AG20443 (cell line): ENCODE measurements at places on chromosomes 16 and 17.

DNA sequence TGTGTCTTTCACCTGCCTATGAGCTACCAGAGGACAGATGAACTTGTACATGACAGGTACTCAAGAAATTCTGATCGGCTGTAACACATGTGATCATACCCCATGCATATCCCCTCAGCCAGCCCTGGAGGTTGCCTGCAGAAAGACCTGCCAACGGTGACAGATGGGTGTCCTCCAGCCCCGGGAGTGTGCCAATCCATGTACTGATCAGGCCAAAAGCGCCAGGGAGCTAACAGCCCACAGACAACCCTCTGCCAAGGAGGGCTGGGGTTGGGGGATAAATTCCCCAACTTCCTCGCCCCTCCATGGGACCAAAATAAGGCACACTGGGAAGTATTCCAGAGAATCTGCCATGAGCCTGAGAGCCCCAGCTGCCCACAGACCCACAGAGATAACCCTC lies 189.4 kb downstream of the CCT6B start:
- no peak for DNase-seq

DNA sequence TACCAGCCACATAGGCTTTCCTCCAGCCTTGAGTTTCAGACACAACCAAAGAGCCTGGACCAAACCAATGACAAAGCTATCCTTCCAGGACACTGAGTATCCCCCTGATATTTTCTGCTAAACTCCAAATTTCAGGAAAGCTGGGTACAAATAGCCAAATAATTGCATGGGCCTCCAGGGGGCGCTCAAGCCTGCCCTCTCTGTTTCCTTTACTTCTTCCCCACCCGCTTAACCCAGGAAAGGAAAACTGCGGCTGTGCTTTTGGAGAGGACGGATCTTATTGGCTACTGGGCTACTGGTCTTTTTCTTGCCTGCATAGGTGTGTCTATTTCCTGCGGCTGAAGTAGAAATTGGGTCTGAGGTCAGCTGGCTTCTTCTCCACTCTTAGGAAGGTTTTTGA lies 30.1 kb downstream of the GNGT2 start:
- peak; percentile 83 for DNase-seq

DNA sequence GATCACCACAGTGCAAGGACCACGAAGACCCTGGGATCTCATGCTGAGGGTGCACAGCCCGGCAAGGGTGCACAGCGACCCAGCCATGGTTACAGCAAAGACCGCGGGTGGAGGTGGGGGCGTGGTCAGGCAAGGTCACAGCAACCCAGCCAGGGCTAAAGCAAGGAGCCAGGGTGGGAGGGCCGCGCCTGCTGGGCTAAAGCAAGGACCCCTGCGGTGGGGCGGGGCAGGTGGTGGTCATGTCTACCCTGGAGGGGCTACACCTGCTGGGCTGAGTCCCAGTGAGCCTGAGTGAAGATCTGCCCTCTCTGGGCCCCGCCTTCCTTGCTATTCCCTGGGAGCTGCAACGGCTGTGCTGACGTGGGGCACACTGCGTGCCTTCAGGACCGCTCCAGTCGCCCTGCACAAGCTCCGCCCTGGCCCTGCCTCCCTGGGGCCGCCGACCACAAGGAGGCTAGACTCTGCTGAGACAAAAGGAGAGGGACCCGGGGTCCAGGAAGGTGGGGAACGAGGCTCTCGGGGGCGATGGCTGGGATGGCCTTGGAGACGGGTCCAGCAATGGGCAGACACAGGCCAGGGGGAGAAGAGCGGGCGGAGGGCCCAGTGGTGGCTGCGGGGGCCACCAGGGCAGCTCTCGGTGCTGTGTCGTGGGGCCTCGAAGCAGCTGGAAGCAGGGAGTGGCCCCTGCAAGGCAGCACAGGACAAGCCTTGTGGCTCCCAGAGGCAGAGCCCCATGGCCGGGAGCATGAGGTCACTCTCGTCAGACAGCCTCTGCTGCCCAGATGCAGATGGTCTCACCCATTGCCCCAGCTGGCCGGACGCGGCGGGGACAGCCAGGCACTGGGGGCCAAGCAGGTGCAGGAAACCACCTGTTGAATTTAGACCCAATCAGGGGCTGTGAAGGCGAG lies 52.8 kb downstream of the CBFA2T3 start:
- DNase-seq = no peak

DNA sequence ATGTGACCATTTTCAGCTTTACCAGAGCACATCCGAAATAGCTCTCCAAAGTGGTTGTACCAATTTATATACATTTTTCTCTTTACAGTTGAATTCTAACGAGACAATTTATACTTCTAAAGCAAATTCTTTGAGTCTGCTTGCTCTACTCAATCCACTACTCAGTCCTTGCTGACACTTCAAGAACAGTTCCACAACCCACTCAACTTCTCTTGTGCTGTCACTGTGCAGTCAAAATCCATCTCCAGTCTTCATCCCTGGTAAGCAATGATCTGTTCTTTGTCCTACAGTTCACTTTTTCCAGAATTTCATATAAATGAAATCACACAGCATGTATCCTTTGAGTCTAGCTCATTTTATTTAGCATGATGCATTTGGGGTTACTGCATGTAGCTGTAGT lies 30.6 kb downstream of the NETO2 start:
- no peak for DNase-seq

GRCh38 chr17:42632949-42633444 lies 23.5 kb downstream of the TUBG1 start:
- no peak for DNase-seq

DNA sequence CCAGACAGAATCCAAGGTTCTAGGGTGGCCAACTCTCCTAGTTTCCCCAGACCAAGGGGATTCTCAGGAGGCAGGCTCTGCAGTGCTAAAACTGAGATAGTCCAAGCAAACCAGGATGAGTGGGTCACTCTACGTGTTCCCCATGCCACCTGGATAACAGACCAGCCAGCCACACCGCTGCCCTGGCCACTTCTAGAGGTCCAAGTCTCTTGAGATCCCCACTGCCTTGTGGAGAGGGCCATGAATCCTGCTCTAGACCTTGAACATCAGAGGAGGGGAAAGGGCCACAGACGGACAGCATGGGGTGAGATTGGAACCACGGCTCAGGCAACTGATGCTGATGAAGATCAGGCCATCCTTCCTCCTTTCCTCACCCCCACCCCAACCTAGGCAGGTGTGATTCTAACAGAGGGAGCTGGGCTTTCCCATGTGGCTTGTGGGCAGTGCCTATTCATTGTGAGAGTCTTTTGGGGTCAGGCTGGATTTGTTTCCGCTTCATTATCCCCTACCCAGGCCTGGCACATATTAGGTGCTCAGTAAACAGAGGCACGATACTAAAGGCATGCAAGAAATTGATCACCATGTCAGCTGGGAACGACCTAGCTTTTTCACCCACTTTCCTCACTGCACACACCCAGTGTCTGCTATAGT lies 16.8 kb upstream of the TVP23A start:
- DNase-seq = no peak

DNA sequence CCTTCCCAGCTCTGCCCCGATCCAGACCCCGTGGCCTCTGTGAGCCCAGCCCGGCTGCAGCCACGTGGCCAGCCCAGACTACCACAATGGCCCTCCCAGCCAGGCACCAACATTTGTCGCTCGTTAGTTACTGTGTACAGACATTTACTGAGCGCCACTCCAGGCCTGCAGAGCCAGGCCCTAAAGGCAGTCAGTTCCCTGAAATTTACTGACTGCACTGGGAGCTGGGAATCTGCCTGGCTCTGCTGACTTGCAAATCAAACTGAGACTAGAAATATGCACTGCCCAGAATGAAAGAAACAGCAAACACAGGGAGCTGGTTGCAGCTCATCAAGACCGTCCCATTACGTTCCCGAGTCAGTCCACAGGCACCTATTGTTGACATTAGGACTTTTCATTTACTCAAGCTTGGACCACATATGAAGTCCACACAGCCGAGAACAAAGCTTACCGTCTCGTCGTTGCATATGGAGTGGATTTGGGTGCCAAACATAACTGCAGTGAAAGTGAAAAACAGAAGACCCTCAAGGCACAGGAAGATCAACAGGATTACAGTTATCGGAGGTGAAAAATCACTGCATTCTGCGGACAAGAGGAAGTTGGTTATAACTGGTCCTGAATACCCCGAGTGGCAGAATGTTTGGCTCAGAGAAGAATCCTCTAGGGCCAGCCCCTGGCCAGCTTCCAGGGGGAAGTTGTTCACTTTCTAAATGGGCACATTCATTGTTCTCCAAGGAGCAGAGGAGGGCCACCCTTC lies 34.5 kb downstream of the ZDHHC7 start:
- no peak for DNase-seq

- peak; percentile 96 for DNase-seq
Observed at GRCh38 chr17:80826955-80827645, 164.5 kb upstream of the CHMP6 start.

DNA sequence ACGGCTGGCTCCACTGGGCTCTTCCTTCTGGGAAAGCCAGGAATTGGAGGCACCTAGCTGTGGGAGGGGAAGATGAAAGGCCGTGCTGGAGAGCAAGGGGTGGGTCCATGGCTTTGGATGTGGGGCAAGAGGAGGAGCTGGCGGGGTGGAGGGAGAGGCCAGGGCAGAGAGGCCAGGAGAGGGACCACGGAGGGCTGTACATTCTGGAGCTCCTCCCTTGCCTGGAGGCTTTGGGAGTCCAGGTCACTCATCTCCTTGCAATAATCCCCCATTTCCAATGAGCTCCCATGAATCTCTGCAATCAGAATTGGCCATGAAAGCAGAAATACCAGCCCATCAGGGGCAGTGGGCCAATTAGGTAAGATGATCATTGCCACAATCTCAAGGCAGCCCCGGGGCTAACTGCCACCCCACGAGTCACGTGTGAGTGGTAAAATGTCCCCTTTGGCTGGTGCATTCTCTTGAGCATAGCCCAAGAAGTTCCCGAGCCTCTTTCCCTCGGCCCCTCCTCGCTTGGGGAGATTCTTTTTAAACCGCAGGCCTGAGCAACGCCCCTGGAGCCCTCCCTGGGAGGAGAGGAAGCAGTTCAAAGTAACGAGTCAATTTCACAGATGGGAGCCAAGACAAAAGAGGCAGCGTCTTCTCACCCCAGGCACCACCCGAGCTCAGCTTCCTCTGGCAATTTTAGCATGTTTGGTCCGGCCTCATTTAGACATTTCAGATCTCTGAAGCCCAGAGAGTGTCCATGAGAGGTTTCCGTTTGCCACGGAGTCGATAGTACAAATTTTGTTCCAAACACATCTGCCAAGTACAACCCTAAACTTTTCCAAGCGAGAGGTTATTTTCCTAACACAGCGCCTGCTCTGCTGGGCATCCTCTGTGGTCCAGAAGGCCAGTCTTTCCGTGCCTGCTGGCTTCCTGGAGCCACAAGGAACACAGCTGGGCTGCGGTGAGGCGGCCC lies 13.4 kb downstream of the RTN4RL1 start:
- DNase-seq = peak; percentile 89

DNA sequence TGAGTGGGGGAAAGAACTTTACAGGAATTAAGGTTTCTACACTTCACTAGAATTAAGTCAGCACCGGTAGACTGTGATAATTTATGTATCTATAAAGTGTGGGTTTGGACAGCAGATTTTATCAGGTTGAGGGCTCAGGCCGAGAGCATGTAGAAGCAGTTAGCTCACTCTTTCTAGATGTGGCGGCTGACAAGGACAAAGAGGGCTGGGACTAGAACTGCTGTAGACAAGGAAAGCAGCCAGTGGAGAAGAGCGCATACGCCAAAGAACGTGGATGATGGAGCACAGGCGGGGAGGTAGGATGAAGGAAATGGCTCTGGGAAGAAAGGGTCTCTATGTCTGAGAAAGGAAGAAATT lies 504 bp upstream of the GOSR1 start:
- DNase-seq = no peak

- no peak for DNase-seq
Observed at GRCh38 chr16:20023190-20023589, 50.5 kb downstream of the GPR139 start.

- no peak for DNase-seq
Observed at GRCh38 chr17:4019275-4019674, 55.0 kb upstream of the ATP2A3 start.

GRCh38 chr16:57652695-57653471 lies 15.2 kb upstream of the ADGRG3 start:
- no peak for DNase-seq

GRCh38 chr16:22092143-22092933 lies at the start of gene VWA3A:
Gene VWA3A (plus strand): TSS chr16:22092541. CDS start chr16:22092638, 97 bp downstream.
- DNase-seq = peak; percentile 90

DNA sequence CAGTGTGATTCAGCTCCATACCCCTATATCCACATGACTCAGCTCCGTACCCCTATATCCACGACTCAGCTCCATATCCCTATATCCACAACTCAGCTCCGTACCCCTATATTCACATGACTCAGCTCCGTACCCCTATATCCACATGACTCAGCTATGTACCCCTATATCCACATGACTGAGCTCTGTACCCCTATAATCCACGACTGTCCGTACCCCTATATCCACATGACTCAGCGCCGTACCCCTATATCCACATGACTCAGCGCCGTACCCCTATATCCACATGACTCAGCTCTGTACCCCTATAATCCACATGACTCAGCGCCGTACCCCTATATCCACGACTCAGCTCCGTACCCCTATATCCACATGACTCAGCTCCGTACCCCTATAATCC lies 16.8 kb downstream of the CYB5D2 start:
- DNase-seq = no peak

DNA sequence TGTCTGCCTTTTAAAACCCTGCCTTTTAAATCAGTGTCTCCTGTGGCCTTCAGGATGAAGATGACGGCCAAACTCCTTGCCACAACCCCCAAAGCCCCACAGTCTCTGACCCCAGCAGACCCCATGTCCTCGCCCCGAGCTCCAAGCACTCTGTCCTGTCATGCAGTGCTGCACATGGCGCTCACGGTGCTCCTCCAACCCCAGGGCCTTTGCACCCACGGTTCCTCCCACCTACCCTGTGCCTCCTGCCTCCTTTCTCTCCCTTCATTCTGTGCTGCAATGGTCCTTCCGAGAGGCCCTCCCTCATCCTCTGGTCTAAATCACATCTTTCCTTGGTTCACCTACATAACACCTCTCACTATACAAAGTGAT lies 235.3 kb downstream of the KATNIP start:
- no peak for DNase-seq
